ENCODE measurements at places on chromosomes 3 and 15. TPM values are rescaled to one million over a fixed set of nuclear protein-coding genes. Genes with fewer than 3 reads are reported as not detected.

KNG1 gene
- not detected for total RNA-seq

SEMA5B gene
- not detected for total RNA-seq

SV2B gene
- not detected for total RNA-seq

GP5 gene
- under 0.01 TPM for total RNA-seq

RNU5B-1 gene
- not detected for total RNA-seq

MAP3K13 gene
- total RNA-seq: 10.3 TPM

UNC13C gene
- total RNA-seq: not detected
